Cardiac muscle cell (in vitro differentiated cells and primary cell): ENCODE measurements at places on chromosomes 6 and 20. TPM values are rescaled to one million over a fixed set of nuclear protein-coding genes. Genes with fewer than 3 reads are reported as not detected.

- no peak for DNase-seq
Observed at GRCh38 chr6:124660185-124660584, 302.1 kb upstream of the RNF217 start.

- no peak for DNase-seq
Observed at GRCh38 chr6:119446609-119447008, 97.0 kb upstream of the MAN1A1 start.

DNA sequence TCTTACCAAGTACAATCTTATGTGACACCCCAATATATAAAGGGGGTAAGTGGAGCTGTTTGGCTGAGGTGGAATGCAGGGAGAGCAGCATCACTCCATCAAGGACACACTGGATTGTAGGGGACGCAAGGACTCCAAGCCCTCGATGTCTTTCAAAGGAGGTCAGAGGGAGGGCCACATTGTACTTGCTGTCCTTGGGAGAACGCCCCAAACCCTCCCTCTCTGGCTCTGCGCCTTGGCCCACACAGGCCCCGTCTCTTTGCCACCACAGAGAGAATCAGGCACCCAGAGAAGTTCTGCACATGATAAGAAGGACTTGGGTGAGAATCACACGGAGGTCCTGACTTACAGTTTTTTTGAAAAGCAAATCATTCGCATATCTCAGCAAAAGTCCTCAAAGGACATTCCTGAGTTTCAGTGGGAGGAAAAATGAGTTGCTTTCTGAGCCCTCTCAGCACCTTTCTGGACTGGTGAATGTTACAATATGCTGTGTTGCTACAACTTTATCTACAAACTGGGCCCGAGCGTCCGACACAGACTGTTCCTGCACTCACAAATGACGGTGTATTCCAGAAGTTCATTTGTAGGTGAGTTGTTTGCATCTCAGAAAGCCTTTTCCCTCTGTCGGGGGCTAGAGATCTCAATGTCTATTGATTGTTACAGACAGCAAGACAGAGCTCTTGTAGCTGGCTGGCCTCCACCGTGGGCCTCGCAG, 92.5 kb upstream of the AKAP12 start:
- peak; percentile 49 for DNase-seq

- DNase-seq = peak; percentile 4
Observed at GRCh38 chr6:52925919-52926792, 16.7 kb upstream of the GSTA3 start.

DNA sequence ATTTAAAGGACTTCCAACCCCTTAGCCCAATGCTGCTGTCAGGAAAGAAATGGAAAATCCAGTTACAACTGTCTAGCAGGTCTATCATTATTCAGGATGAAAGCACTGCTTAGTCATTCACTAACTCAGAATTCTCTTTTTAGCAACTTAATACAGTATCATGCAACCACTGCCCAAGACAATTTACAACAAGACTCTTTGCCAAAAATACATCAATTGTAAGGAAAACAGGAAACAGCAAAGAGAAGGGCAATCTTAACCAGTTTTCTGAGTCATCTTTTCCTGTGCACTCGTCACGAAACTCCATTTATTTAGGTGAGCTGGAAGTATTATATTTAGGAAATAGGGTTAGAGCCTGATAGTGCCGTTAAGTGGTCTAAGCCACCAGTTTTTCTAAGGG, 1197.7 kb upstream of the CITED2 start:
- peak; percentile 92 for DNase-seq

DNA sequence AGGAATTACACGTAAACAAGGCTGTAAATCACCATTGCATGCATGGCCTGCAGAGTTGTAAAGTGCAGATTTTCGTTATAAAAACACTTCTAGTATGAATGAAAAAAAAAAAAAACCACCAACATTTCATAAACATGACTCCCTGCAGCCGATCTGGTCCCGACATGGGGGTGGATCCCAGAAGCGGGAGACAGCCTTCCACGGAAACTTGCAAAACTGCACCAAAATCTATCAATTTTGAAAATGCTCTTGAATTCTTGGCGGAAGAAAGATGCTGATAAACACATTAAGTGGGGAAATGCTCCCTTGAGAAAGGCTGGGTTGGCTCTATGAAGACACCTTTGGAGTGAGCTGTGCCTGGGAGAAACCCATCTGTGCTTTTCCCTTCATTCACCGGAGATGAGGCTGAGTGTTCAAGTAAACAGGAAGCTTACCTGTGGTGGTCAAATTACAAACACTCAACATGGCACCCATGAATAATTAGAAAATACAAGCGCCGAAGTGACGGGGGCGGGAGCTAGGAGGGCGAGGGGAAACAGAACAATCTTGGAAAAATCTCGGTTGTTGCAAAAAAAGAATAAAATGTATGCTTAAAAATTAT, 845 bp upstream of the ANKRD60 start:
- DNase-seq = peak; percentile 34

DNA sequence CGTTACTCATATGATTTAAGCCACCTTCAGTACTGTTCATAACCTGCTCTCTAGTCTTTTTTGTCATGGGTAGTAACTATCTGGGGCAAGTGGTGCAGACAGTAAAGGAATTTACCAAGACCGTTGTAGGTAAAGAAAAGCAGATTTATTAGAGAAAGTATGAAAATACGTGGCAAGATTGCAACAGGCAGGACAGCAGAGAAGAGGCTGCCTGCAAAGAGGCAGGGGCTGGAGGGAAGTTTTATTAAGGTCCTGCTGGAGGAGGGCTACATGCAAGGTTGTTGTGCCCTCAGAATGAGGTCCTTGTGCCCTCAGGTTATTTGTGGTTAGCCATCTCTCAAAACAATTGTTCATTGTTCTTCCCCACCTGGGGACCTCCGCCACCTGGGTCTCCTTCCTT, 444.3 kb downstream of the BCKDHB start:
- no peak for DNase-seq

DNA sequence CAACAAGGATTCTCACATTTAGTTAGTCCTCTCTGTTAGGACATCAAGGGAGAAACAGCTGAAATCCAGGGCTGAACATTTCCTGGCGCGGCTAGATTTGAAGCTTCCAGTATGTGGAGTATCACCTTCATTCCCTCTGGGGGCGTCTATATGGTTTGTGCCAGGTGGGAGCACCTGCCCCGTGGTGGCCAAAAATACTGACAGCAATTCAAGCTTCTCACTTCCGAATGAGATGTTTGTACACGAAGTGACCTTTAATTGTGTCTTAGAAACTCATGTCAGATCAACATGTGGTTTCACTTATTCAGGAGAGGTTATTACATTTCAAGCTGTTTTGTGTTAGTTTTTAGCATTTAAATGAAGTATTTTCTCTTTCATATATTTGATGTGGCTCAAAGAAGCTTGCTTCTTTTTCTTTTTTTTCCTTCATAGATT, 67.3 kb upstream of the ZNF217 start:
- no peak for DNase-seq

- peak; percentile 30 for DNase-seq
Observed at GRCh38 chr6:132818404-132819359, 4.3 kb downstream of the RPS12 start.

PHF3 gene
- 13.1 and 27.3 TPM in 2 replicates for polyA plus RNA-seq

KCNK17 gene
- polyA plus RNA-seq = not detected in 2 replicates

TCP11 gene
- polyA plus RNA-seq = 0.54 TPM in 1 of 2 replicates, not detected in the other

ISM1 gene
- polyA plus RNA-seq = 0.59 TPM in 1 of 2 replicates, not detected in the other

NOX3 gene
- not detected in 2 replicates for polyA plus RNA-seq
